Hypothalamus (tissue), 51 donors: ENCODE measurements at places on chromosomes 13 and 19.

GRCh38 chr19:3119693-3120380 is 16.0 kb upstream of the GNA15 start:
- no peak for DNase-seq

DNA sequence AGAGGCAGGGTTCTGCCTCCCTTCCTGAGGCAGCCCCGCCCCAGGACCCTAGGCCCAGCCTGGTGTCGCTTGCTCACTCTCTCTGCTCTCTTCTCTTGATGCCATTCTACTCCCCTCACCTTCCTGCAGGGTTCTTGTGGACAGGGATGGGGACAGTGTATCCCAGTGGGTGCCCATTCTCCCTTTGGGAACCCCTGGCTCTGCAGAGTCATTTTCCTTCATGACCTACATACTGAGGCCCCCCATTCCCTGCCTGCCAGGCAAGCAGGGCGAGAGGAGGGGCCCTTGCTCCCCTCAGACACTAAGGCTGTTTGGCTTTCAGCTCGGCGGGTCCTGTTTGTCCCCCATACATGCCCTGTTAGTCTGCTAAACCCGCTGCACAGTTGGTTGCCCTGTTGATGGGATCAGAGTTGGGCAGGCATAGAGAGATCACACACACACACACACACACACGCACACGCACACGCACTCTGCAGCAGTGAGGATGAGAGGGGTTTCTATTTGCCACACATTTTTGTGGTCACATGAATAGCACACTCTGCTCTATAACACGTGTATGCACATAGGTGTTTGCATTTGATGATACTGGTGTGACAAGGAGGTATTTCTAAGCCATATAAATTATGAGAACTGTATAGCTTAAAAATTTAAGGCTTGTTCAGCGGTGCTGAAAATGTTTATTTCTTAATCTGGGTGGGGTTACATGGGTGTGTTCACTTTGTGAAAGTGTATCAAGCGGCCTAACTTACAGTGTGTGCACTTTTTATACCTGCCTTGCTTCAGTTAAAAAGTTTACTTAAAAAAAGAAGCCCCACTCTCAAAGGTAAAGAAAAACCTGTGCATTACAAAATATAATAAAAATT is 20.3 kb downstream of the NFIX start:
- DNase-seq, result no peak

- DNase-seq, result no peak
These were observed 8.1 kb downstream of the ALOX5AP start for GRCh38 chr13:30743319-30744055.

- no peak for DNase-seq
These were observed 121.3 kb downstream of the COL4A1 start for GRCh38 chr13:110185696-110186095.
